ENCODE measurements at places on chromosomes 6 and 20. TPM values are rescaled to one million over a fixed set of nuclear protein-coding genes. Genes with fewer than 3 reads are reported as not detected.

DNA sequence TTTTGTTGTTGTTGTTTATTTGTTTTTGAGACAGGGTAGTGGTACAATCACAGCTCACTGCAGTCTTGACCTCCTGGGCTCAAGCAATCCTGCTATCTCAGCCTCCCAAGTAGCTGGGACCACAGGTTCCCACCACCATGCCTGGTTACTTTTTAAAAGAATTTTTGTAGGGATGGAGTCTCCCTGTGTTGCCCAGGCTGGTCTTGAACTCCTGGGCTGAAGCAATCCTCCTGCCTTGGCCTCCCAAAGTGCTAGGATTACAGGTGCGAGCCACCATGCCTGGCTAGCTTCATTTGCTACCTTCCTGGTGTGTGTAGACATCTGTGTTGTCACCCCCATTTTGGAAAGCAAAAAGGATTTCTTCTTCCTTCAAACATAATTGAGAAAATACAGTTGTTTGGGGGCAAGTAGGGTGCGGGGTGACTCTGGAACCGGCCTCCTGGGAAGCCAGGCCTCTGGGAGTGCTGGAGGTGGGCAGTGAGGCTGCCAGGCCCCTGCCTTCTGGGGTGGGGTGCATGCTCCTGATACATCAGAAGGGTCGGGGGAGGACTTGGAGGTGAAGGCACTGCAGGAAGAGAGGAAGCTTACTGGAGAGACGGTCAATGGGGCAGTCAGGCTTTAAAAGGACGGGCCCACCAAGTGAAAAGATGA lies 28.4 kb downstream of the SYNJ2 start:
- no peak for DNase-seq
- H3K4me1 ChIP-seq, result peaks cover 43% of the 10 kb centered on the region
- H3K36me3 ChIP-seq, result peaks cover 17% of the 10 kb centered on the region
- H3K4me3 ChIP-seq, result no peak overlapping the region

- DNase-seq, result no peak
- no peak overlapping the region for H3K27ac ChIP-seq
These were observed 329.1 kb upstream of the RUNX2 start for GRCh38 chr6:44999066-44999465.

DNA sequence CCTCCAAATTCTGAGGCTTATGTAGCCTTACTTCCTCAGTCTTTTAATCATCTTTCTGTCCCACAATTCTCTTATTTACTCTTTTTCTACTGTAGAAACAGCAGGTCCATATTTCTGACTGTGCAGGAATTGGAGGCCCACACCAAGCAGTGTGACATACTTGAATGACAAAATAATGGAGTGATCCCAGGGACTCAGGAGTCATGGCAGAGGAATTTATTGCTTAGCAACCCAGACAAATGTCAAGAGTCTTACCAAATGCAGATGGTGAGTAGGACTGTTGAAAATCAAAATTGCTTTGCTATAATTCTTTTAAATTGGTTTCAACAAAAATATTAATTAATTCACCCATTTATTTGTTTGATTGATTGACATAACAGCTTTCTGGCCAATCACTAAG lies 59.9 kb downstream of the HTR1B start:
- no peaks in the 10 kb centered on the region for H3K27me3 ChIP-seq
- H3K36me3 ChIP-seq, result no peaks in the 10 kb centered on the region
- H3K4me1 ChIP-seq, result no peaks in the 10 kb centered on the region
- DNase-seq, result no peak

MYLK4 gene
- 0.36 TPM for total RNA-seq

BMP2 gene
- total RNA-seq, result 1.8 TPM

SIRPB1 gene
- total RNA-seq, result 1.2 TPM

NT5E gene
- total RNA-seq, result 280 TPM
